ENCODE measurements at places on chromosomes 6 and 20.

- no peak for DNase-seq
Measured at GRCh38 chr6:93343476-93343875, 75.9 kb downstream of the EPHA7 start.

DNA sequence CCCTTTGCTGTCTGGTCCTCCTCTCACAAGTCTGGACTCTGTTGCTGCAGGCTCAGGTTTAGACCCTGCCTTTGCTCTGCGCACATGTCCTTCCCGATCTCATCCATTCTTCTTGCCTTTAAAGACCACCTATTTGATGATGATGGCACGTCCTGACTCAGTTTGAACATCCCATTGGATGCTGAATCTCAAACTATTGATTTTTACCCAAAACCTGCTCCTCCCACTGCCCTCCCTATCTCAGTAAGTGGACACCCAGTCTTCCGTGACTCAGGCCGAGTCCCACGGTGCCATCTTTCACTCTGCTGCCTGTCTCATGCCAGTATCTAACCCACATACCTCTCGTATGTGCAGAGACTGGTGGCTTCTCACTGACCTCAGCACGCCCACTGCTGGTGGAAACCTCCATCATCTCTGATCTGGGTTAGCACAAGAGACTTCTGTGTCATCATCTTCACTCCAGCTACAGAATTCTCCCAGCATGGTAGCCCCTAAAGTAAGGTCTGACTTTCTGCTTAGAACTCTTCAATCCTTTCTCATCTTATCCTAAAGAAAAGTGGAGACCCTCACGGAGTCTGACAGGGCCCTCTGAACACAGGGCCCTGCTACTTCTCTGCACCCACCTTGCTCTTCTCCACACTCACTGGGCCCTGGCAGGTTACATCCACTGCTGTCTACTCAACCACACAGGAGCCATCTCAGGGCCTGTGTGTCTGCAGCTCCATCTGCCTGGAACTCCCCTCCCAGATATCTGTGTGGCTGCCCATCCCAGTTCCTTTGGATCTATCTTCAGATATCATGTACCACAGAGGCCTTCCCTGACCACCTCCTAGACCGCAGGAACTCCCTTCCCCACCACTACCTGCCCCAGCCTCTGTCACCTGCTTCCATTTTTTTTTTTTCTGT, 387.1 kb upstream of the AGPAT4 start:
- no peak for DNase-seq

- DNase-seq = no peak
Measured at GRCh38 chr6:57201718-57202117, 20.4 kb downstream of the RAB23 start.

DNA sequence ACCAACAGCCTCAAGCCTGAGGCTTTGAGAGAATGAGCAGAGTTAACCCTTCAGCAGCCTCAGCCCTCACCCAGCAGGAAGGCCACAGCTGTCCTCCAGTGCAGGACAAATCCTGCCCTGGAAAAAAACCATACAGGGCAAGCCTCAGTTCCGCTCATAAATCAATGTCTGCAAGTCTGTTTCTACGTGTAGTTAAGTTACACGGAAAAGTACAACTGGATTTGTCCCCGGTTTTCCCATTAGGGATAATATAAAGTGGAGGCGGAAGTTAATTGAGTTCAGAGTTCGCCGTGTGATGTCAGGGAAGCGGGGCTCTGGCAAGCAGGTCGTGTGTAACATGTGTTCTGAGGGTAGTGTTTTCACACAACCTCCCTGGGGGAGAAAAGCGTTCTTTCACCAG, 44.2 kb upstream of the EYA2 start:
- DNase-seq = peak; percentile 49
